Right lung (tissue), 10 donors: ENCODE measurements at places on chromosomes 16 and 17. TPM values are rescaled to one million over a fixed set of nuclear protein-coding genes. Genes with fewer than 3 reads are reported as not detected.

- no peak for DNase-seq
Observed at GRCh38 chr17:37382056-37382455, 6.3 kb downstream of the C17orf78 start.

DNA sequence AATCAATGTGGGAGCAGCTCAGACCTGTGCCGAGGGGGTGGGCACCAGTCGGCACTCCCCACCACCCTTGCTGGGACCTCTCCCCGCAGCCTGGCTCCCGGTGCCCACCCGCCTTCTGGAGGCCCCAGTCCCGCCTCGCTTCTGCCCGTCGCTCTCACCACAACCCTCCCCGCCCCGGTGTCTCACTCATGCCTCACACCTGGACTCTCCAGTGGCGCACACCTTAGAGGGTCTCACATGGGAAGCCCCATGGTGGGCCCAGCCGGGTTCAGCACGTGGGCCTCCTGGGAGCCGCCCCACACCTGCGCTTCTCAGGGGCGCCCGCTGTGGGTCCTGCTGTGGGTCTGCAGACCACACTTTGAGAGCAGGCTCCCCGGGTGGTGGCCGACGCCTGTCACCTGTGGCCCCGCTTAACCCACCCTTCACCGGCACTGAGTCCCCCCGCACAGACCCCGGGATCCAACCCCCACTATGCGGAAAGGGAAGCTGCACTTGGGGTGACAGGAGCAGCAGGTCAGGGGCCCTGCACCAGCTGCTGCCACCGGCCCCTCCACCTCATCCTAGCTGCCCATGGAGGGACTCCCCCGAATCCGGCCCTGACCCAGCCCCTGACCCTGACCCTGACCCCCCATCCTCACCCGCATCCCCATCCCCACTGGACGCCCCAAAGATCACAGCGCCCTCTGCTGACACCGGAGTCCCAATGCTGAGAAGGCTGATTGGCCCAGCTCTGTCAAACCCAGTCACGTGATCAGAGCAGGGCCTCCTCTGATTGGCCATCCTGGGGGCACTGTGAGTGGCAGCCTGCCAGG is 27.4 kb upstream of the SLC38A10 start:
- no peak for DNase-seq

DNA sequence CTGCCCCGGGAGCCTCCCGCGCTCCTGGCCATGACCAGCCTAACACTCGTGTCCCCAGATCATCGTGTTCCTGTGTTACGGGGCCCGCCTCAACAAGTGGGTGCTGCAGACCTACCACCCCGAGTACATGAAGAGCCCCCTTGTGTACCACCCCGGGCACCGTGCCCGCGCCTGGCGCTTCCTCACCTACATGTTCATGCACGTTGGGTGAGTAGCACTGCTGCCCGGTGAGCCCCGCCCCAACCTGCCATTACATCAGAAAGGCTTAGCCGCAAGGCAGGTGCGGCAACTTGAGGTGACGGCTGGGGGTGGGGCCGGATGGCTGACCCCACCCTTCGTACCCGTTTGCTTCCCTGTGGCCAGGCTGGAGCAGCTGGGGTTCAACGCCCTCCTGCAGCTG is 1.4 kb downstream of the RHBDL1 start:
- DNase-seq: no peak

- DNase-seq: no peak
Observed at GRCh38 chr17:28807925-28808634, 34.5 kb downstream of the FAM222B start.

CCL22 gene
- polyA plus RNA-seq: 0.22 TPM

SOST gene
- polyA plus RNA-seq: not detected

RHBDL3 gene
- 1.6 TPM for polyA plus RNA-seq

SLC16A6 gene
- polyA plus RNA-seq: 0.78 TPM
